ENCODE measurements at places on chromosomes 12 and 14.

GRCh38 chr12:7175493-7175892 is 14.0 kb upstream of the PEX5 start:
- no peak for DNase-seq

DNA sequence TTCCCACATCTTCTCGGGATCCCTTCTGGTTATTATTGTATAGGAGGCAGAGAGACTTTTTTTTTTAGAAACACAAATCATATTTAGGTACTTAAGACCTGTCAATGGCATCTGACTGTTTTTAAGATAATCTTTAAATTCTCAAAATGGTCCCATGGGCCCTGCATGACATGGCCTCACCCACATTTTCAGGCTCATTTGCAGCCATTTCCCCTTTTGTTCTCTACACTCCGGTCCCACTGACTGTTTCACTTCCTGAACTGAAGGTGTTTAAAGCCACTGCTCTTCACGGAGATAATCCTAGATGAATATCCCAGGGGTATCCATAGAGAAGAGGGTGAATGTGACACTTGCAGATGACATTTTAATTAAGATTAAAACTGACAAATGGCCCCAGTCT is 12.3 kb upstream of the C12orf71 start:
- no peak for DNase-seq

- no peak for DNase-seq
These were observed 165.2 kb downstream of the VRK1 start for GRCh38 chr14:96962337-96962736.

DNA sequence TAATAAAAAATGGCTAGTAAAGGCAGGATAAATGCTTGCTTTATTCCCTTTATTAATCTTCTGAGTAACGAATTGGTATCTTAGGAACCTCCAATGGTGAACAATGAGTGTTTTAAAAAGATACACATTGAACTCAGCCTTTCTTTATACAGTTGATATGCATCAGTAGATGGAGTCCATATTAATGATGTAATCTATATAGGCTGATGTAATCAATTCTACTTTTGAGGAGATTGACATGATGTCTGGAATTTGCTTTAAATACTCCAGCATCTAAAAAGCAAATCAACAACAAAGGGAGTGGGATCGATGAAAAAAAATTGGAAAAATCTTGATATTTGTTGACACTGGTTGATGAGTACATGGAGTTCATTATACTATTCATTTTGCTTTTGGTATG is 106.2 kb downstream of the ANO4 start:
- no peak for DNase-seq

DNA sequence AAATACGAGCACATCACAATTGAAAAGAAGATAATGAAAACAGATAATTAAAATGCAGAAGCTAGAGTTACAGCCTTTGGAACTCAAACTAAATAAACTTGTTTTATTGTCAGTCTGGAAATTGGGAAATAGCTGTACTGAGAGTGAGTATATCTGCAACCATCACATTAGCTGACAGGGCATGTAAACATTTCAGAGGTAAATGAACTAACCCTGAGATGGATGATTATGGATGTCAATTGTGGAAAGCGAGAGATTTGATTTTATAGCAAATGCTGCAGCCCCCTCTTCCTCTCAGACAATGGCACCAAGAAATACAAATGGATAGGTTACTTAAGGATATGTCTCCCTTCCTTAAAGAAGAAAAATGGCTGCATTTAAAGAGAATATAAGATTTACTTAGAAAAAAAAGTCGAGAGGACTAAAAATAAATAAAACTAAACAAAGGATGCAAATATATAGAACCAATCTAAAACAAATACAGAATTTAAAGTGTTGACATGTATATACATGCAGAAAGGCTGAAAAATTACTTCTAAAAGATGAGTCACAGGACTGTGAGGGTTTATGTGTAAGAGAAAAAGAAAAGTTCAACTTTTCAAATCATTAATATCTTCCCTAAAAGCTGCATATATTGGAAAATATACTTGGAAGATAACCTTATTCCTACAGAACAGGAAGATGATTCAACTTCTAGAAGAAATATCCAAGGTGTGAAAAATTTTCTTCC is 120.3 kb upstream of the FLRT2 start:
- DNase-seq: no peak

GRCh38 chr12:14948672-14949071 is 10.3 kb upstream of the ERP27 start:
- DNase-seq: peak; percentile 81

GRCh38 chr12:8108808-8109398 is 14.5 kb upstream of the CLEC4A start:
- peak; percentile 83 for DNase-seq

DNA sequence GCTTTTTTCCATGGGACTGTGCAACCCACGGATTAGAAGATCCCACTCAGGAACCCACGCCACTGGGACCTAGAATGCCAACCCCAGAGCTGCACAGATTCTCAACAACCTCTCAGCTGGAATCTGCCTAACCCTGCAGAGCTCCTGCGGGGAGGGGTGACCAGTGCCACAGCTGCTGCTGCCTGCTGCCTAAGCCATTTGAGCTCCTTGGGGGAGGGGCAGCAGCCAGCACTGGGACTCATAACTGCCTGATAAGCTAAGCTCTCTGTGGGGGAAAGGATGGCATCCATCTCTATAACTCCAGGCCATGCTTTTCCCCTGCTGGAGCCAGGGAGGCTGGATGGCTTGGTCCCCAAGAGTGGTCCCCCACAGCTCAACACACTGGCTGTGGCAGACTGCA is 182.8 kb downstream of the SLC5A8 start:
- no peak for DNase-seq

DNA sequence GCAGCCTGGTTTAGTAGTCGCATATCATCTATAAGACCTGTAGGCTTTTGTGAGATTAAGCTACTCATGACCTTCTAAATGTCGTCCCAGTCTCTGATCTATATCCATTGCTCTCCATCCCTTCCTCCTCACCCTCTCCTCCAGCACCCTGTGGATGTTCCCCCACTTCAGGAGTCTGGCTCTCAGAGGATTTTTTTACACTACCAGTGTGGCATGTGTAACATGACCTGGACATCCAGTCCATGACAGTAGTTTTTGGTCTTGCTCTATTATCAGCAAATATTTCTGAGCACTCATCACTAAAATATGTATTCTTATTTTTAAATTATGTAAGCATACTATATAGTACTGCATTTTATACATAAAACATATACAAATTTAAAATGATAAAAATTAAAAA is 142.1 kb downstream of the DYRK2 start:
- no peak for DNase-seq

GRCh38 chr14:26395726-26396125 is 202.1 kb downstream of the NOVA1 start:
- no peak for DNase-seq

DNA sequence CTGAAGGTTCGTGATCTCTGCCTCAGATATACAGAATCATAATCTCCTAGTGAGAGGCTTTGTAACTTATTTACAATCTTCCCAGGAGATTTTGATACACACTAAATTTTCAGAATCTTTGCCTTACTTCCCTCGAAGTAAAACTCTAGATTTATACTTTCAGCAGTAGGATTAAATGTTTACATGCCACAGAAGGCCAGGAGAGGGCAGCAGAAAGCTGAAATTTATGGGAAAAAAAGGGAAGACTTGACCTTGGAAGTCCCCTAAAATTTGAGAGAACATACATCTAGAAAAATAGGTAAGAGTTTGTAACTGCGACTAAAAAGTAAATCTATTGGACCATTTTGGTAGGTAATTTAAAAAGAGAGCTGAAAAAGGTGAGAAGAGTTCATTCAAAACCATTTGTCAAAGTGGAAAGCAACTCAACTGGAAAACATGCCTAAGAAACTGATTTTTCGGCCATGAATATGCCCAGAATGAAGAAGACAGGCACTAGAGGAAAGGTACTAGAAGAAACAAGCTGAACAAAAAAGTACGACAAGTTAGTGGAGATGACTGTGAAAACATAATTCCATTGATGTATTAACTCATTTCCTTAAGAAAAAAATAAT is 242.0 kb upstream of the MDGA2 start:
- peak; percentile 35 for DNase-seq

- no peak for DNase-seq
These were observed 233.2 kb downstream of the RBM19 start for GRCh38 chr12:113732916-113733315.

GRCh38 chr12:32705783-32706182 is 26.7 kb downstream of the DNM1L start:
- no peak for DNase-seq

GRCh38 chr12:99131751-99132199 is 486.7 kb downstream of the APAF1 start:
- DNase-seq: peak; percentile 83

DNA sequence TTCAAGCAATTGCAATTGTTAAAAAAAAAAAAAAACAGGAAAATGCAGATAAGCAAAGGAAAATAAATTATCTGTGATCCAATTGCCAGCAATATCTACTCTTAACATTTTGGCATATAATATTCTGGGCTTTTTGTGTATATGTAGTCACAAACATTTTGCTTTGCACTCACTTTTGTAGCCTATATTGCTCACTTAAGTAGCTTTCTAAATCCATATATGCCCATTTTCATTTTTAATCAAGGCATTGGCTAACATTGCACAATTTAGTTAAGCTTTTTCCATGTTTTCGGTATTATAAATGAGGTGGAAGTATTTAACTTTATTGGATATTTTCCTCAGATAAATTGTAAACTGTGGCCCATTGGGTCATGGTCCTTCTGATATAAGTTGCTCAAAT is 466.3 kb upstream of the ATP2B1 start:
- DNase-seq: no peak

GRCh38 chr14:65453807-65454480 is 41.4 kb downstream of the FUT8 start:
- no peak for DNase-seq

DNA sequence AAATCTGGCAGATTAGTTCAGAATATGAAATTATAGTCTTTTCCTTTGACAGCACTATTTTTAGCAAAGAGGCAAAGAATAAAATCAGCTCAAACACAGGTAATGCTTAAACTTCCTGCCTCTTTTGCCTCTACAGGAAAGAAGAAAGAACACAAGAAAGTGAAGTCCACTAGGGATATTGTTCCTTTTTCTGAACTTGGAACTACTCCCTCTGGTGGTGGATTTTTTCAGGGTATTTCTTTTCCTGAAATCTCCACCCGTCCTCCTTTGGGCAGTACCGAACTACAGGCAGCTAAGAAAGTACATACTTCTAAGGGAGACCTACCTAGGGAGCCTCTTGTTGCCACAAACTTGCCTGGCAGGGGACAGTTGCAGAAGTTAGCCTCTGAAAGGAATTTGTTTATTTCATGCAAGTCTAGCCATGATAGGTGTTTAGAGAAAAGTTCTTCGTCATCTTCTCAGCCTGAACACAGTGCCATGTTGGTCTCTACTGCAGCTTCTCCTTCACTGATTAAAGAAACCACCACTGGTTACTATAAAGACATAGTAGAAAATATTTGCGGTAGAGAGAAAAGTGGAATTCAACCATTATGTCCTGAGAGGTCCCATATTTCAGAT is 17.4 kb downstream of the TMPO start:
- peak; percentile 48 for DNase-seq

DNA sequence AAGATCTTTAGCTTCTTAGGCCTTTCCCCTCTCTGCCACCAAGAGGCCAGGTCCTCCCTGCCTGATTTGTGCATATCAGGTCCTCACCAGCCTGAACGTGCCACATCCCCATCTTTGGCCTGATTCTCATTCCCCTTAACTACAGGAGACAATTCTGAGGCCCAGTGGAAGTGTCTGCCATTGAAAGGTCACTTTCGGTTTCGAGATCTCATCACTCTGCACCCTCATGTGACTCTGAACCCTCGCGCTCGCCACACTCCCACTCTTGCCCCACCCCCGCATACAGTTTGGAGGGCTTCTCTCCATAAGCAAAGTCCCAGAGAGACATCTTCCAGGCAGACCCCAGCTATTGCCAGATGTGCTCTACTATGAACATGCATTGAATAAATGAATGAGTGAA is 189.0 kb downstream of the NTF3 start:
- no peak for DNase-seq

DNA sequence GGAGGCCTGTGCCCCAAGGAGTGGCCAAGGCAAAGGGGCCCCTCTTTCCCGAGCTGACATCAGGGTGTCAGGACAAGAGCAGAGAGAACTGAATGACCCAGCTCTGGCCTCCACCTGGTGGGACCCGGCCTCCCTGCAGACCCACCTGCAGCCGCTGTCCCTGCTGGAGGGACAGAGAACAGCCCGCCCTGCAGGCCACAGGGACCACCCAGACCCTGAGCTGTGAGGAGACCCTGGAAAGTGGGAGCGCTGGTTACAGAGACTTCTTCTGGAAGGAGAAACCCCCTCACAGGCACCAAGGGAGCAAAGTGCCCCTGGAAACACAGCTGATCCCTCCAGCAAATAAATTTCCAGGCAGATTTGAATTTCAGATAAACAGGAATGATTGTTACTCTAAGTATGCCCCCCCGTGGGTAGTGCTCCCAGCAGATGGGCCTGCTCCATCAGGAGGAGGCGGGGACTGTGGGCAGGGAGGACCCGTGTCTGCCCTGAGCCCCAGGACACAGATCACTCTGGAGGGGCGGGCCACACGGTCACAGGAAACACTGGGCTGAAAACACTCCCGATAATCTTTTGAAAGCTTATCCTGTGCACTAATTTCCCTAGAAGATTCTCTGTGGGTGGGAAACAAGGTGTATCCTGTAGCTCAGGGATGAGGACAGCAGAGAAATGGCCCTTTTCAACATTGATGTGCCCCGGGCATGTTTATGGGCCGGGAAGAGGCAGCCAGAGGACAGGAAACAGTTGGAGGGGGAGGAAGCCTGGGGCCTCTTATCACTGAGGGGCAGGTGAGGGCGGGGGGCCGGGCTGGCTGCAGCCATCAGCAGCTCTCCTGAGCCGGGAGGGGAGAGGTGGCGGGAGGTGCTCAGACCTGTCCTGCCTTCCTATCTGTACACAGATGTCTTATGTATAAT is 276.0 kb downstream of the ADGRD1 start:
- DNase-seq: no peak

DNA sequence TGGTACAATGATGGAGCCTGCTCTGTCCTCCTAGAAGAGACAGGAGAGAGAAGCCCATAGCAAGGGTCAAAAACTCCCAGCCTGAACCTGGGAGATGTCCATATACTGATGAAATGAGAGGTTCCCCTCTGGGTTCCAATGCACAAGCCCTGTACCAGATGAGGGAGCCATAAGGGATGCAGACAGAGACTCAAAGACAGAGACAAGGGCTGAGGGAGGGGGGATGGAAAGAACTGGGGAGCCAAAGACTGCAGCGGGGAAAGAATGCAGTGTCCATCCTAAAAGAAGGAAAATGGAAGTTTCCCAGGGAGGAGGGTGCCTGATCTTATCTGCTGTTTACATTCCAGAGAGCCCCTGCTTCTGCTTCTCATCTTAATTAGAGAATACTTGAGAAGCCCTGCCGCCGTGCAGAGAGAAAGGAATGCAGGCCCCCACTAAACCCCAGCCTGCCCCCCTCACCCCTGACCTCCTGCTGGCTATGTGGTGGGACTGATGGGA is 27.7 kb downstream of the KRT18 start:
- DNase-seq: peak; percentile 28

- no peak for DNase-seq
These were observed 464.5 kb upstream of the PRICKLE1 start for GRCh38 chr12:43054085-43054484.

- peak; percentile 26 for DNase-seq
These were observed 92.5 kb downstream of the GPHN start for GRCh38 chr14:66600416-66600815.

Data from astrocyte of the spinal cord (primary cell).